ENCODE measurements at places on chromosomes 16 and 17. TPM values are rescaled to one million over a fixed set of nuclear protein-coding genes. Genes with fewer than 3 reads are reported as not detected.

- DNase-seq, result no peak
Measured at GRCh38 chr16:29644973-29645693, 17.9 kb upstream of the SPN start.

- peak; percentile 51 for DNase-seq
Measured at GRCh38 chr17:28946239-28946638, 5.1 kb downstream of the PHF12 start.

DNA sequence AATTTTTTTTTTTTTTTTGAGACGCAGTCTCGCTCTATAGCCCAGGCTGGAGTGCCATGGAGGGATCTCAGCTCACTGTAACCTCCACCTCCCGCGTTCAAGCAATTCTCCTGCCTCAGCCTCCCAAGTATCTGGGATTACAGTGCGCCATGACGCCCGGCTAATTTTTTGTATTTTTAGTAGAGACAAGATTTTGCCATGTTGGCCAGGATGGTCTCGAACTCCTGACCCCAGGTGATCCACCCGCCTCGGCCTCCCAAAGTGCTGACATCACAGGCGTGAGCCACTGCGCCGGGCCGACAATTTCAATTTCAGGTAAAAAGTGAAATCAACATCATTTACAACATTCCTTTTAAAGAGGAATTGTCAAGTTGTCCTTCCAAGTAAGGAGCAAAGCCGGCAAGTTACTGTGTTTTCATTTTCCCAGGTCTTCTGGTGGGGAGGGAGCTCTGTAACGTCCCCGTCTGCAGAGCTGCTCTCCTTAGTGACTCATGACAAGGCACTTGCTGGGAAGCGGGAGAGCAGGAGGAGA, 873 bp downstream of the NPLOC4 start:
- DNase-seq, result peak; percentile 45

GRCh38 chr17:17827826-17828621, 8.8 kb downstream of the SREBF1 start:
- DNase-seq, result no peak

DNA sequence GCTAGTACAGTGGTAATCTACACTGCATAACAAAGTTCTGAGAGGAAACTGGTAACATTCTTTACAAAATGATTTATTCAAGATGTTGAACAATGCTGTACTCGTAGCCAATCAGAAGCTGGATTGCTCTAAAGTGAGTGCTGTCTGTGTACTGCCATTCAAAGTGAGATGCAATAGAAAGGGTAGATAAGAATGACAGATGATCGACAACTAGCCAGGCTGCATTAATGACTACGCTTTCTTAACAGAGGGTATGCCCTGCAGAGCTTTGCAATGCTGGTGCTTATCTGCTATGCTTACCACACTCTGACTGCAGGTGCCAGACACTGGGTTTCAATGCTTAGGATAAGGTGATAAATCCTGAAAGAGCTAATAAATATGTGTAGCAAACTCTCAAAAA, 46.1 kb upstream of the SLC25A19 start:
- no peak for DNase-seq

- no peak for DNase-seq
Measured at GRCh38 chr17:32689348-32689747, 187.6 kb downstream of the MYO1D start.

DNA sequence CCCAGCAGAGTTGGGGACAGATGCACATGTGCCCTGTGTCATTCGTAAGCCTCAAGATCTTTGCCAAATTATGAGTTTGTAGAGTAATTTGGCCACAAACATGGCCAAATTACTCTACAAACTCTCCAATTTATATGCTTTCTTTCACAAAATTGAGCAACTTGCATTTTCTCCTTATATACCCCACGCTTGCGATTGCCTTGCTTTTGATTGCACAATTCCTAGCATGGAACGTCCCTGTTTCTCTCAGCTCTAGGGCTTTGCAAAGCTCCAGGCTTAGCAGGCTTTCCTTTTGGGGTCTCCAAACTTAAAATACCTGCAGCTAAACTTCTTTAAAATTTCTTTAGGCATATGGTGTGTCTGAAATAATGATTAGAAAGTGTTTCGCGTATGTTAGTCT, 28.5 kb upstream of the MAF start:
- no peak for DNase-seq

DNA sequence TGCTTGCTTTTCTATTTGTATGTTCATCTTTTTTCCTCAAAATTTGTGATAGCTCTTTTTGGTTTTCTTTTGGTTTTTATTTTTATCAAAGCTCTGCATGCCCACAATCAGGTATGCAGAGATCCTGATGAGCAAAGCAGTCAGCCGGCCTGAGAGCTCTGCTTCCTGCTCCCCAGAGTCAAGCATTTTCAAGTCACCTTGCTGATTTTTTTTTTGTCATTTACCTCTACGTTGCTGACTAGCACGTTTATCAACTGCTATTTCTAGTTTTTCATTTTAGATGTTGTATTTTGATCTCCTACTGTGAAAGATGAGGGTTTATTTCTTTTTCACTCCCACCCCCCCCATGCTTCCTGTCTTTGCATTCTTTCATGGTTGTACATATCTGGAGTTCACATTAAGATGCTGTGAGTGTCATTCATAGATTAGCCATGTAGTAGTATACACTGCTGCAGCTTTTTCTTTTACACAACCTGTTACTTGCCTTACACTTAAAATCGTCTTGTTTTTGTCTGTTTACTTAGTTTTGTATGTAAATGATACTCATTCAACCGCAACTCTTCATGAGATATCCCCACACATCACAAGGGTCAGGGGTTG, 196.2 kb downstream of the LGALS9B start:
- no peak for DNase-seq

The ITGAE gene
- total RNA-seq, result 8.4 TPM

The TAOK2 gene
- total RNA-seq, result 41.3 TPM
